ENCODE measurements at places on chromosomes 5 and 9. TPM values are rescaled to one million over a fixed set of nuclear protein-coding genes. Genes with fewer than 3 reads are reported as not detected.

Gene MARCOL
- not detected for total RNA-seq

Gene ACTBL2
- total RNA-seq, result 0.37 TPM

Gene SARDH
- 43.3 TPM for total RNA-seq

DNA sequence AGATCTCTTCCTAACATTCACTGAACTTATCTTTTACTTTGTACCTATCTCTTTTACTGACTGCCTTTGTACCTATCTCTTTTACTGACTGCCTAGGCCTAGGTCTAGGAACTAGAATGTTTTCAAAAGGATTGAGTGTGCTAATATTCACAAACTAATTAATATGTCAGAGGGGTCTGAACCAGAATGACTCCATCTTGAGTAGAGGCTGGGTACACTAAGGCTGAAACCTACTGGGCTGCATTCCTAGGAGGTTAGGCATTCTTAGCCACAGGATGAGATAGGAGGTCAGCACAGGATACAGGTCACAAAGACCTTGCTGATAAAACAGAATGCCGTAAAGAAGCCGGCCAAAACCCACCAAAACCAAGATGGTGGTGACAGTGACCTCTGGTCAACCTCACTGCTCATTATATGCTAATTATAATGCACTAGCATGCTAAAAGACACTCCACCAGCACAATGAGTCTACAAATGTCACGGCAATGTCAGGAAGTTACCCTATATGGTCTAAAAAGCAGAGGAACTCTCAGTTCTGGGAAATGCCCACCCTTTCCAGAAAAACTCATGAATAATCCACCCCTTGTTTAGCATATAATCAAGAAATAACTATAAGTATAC, 2.5 kb upstream of the RHOBTB3 start:
- H3K4me1 ChIP-seq, result peaks cover 48% of the 10 kb centered on the region
- H3K4me3 ChIP-seq, result no peak overlapping the region
- DNase-seq, result no peak
- H3K36me3 ChIP-seq, result no peaks in the 10 kb centered on the region

DNA sequence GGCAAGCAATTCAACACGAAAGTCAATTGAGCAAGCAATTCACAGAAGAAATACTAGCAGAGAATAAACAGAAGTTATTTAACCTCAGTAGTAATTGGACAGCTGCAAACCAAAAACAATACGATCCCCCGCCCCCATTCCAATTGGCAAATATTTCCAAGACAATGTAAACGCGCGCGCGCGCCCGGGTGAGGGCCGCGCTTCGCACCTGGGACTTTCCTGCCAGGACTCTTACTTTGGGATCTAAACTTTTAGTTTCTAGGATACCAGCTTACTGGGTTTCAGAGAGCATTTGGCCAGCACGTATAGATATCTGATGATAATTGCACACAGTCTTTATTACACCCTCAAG, 8.6 kb downstream of the RUFY1 start:
- no peaks in the 10 kb centered on the region for H3K4me1 ChIP-seq
- H3K27ac ChIP-seq, result peak overlapping the region; percentile 79
- H3K36me3 ChIP-seq, result peaks cover 19% of the 10 kb centered on the region
- no peaks in the 10 kb centered on the region for H3K27me3 ChIP-seq

- H3K27ac ChIP-seq, result no peak overlapping the region
- no peak for DNase-seq
- no peaks in the 10 kb centered on the region for H3K4me1 ChIP-seq
- no peak overlapping the region for H3K4me3 ChIP-seq
Measured at GRCh38 chr5:168176941-168177340, 114.5 kb upstream of the WWC1 start.

GRCh38 chr9:26077860-26078259, 399.6 kb upstream of the TUSC1 start:
- no peak for DNase-seq
- no peak overlapping the region for H3K4me3 ChIP-seq
